ENCODE measurements at places on chromosomes 2 and 18.

DNA sequence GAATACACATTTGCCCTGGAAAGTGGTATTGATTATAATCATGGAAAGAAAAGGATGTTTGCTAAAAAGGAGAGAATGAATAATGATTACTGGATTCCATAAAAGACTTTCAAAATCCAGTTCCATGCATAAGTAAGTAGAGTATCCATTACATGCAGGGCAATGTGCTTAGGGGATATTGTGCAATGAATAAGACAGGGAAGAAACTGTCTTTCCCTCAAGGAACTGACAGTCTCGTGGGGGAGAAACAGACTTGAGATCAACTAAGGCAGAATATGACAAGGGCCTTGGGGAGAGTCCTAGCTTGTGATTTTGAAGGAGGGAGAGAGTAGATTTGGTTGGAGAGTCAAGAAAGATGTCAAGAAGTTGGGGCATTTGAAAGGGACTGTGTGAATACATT, 130.6 kb downstream of the SPP2 start:
- no peak for DNase-seq

DNA sequence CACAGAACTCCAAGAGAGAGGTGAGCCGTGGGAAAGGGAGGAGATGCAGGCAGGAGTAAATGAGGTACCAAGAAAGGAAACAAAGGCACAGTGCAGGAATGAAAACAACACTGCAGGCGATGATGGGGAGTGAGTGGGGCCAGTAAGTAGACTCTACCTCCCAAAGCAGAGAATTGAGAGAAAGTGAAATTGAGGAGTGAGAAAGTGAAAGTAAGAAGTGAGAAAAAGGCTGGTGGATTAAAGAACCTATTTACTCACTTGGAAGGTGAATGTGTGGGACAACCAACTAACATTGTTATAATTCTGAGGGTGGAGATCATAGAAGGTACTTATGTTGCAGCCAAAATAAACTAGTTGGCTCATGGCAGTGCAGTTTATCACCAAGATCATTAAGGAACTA, 193.1 kb upstream of the TMEM200C start:
- no peak for DNase-seq

DNA sequence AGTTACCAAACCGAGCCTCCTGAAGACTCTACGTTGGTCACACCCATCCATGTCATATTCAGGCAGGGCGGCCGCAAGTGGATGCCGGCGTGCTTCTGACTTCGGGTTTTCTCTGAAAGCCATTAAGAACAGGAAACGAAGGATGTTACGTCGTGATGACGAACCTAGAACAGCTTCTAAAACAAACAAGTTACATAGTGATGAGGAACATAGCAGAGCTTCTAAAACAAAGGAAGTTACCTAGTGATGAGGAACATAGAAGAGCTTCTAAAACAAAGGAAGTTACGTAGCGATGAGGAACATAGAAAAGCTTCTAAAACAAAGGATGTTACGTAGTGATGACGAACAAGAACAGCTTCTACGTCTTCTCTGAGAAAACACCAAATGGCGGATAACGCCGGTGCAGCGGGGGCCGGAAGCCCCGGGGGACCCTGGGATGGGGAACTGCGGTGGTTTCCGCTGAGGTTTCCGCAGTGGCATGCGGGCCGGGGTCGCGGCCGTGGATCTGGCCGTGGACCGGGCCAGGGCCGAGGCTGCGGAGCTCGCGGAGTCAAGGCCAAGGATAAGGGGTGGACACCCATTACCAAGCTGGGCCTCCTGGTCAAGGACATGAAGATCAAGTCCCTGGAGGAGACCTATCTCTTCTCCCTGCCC, 141.1 kb downstream of the SOCS6 start:
- DNase-seq, result no peak

DNA sequence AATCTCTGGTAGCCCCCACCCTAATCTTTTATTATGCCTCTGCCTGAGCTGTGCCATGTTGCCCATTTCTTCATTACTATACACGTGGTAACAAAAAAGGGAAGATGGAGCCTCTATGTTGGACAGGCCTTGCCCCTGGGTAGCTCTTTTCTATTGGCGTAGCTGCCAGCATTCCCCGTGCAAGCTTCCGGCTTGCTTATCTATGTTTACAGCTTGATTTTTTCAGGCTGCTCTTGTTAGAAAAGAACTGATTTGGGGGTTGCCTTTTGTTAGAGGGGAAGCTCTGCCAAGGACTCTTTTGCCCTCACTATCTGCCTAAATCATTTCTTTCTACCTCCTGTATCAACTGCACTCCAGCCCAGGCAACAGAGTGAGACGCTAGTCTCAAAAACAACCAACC, 45.5 kb upstream of the ZSWIM2 start:
- no peak for DNase-seq

GRCh38 chr2:120463527-120463926, 117.6 kb downstream of the INHBB start:
- DNase-seq, result no peak

GRCh38 chr2:39033980-39034379, 86.9 kb downstream of the SOS1 start:
- DNase-seq, result no peak

- no peak for DNase-seq
These were observed 68.4 kb downstream of the POLR1A start for GRCh38 chr2:86037141-86037794.

GRCh38 chr2:229861431-229861830, 60.4 kb downstream of the TRIP12 start:
- DNase-seq, result no peak

GRCh38 chr2:240383099-240383758, 52.2 kb upstream of the GPC1 start:
- DNase-seq, result no peak

DNA sequence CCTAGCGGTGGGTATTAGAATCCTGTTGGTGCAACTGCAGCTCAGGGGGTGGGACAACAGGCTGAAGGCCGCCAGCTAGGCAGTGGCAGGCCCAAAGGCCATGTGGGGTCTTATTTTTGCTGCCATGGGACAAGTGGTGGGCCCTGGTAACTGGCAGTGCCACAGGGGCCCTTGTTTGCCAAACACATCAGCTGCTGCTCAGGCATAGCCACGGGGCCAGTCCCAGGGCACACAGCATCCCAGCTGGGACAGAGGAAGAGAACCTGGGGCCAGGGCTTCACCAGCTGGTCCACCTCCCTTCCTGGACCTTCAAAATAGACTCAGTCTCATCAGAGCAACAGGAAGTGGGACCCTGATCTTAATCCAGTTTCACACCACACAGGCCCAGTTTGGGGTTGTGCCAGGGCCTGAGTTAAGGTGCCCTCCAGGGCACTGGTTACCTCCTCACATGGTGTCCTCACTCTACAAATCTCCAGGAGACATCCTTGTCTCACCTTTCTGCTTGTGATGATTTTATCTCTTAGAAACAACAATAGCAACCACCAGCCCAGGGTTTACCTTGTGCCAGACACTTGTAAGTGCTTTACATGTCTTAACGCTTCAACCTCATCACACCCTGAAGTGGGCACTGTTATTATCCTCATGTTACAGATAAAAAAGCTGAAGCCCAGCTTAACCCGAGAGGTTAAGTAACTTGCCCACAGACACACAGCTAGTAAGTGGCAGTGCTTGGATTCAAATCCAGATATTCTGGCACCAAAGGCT, 98.5 kb downstream of the GYPC start:
- no peak for DNase-seq

- DNase-seq, result no peak
These were observed 506.7 kb downstream of the NUP35 start for GRCh38 chr2:183630964-183631363.

- DNase-seq, result no peak
These were observed 630.7 kb upstream of the HS6ST1 start for GRCh38 chr2:128949360-128949759.

DNA sequence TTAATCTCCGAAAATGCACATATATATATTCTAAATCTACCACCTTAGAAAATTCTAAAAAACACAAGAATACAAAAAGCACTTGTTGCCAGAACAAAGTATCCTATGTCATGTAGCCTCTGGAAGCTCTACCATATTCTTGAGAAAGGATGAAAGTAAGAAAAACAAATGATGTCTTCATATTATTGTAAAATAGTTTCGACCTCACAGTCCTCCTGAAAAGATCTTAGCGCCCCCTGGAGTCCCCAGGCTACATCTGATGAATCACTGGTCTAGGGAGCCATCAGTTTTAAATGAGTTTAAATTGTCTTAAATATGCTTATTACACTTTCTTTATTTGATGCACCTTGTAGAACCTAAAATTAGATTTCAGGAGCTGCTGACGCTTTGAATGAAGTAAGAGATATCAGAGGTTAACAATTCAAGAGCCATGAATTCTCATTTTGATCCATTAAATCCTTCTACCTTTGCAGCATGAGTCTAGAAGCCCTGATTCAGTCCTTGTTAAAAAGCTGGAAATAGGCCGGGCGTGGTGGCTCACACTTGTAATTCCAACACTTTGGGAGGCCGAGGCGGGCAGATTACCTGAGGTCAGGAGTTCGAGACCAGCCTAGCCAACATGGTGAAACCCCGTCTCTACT, 138.8 kb downstream of the MCFD2 start:
- no peak for DNase-seq

GRCh38 chr18:48769006-48769636, 181.6 kb downstream of the SMAD7 start:
- DNase-seq, result no peak
